ENCODE measurements at places on chromosomes 13 and 19.

- no peak for DNase-seq
Observed at GRCh38 chr13:99658261-99658991, 157.2 kb downstream of the TM9SF2 start.

DNA sequence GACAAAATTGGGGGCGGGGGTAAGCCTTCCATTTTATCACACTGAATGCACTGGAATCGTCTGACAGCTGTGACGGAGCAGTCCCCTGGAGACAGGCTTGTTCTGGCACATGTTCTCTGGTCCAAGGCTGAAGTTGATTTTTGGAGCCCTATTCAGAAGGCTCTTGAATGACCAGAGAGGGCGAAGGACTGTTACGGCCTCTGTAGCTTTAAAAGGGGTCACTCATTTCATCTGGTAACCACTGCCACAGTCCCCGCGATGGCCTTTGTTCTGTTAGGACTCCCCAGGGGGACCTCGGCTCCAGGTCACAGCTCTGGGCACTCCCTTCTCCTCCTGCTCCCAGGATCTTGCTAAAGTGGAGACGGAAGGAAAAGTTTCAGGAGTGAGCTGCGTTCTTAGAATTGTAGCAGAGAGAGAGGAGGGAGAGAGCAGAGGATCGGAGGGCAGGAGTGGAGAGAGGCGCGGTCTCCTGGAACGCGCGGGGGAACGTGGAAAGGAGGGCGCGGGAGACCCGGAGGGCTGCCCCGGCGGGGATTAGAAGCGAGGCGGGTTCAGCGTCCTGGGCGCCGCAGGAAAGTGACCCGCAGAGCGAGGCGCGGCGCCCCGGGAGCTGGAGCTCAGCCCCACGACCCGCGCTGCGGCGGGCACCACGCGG lies 134.3 kb upstream of the MYO16 start:
- DNase-seq = no peak

DNA sequence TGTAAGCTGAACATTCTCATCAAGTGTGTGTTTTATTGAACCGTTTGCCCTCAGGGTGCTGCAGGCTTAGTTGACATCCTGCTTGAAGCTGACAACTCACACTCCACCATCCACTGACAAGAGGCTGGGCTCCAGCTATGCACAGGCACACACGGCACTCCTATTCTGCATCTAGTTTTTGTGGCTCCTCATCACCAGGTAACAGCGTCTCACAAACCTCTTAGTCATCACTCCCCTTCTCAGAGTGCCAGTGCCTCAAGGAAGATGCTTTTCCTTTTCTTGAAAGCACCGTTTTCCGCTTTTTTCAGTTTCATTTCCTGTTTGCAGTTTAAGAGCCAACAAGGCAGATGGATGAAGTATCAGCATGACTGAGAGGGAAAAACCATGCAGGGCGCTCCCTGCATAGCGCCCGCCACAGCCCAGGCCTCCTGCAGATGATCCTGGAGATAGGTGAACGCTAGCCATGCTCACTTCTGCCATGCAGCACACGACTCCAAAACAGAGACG lies 491.2 kb downstream of the COG6 start:
- no peak for DNase-seq

DNA sequence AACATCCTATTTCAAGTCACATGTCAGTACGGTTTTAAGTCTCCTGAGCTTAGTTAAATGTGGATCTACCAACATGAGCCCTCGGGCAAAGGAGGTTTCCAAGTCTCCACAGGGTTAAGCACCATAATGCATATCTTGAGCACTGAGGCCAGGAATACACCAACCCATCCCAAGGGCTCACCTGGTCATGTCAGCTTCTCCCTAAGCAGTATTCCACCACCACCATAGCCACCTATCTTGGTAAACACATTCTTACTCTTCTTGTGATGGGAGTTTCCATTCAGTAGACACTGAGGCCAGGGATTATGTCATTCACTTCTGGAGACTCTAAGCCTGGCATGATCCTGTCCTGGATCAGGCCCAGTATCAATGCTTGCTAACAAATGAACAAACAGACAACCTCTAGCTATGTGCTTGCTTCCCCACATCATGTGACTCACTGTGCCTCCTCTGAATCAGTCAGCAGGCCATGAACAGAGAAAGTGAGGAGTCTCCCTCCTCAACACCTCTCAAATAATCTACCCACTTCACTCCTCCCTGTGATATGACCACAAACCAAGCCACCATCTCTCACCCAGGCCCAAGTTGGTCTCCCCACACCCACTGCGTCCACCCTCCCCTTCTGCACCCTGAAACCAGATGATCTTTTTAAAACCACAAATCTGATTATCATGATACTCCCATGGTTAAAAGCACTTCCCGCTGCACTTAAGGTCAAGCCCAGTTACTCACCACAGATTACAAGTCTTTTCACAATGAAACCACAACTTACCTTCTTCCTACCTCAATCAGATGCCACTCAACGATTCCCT lies 5.8 kb downstream of the PEG3 start:
- no peak for DNase-seq

GRCh38 chr13:71148396-71148795 lies 718.6 kb downstream of the DACH1 start:
- DNase-seq = no peak

GRCh38 chr13:105908586-105908985 lies 626.9 kb downstream of the EFNB2 start:
- DNase-seq = no peak

DNA sequence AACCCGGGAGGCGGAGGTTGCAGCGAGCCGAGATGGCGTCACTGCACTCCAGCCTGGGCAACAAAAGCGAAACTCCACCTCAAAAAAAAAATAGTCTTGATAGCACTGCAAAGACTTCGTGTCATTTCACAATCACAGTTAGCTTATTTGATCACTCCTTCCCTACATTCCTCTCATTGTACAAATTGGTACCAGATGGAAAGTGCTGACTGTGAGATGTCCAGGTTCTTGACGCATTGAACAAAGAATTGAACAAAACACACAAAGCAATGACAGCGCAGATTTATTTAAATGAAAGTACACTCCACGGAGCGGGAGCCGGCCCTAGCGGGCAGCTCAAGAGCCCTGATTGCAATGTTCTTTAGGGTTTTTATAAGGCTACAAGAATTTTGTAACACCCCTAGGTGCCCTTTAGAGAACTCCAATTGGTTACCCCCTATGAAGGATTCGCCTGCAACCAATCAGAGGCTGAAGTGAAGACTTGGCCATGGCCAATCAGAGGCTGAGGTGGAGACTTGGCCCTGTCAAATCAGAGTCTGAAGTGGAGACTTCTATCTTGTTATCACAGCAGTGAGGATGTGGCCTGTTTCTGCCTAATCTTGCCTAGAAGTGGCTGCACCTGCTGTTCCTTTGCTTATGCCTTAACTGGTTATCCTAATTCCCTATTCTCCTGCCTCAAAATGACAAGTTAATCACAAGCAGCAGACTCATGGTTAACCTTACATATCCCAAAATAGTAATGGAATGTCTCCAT lies 16.7 kb downstream of the ZNF556 start:
- no peak for DNase-seq

GRCh38 chr19:48681127-48681470 lies 8.3 kb upstream of the NTN5 start:
- no peak for DNase-seq

GRCh38 chr13:42071672-42072419 lies 23.4 kb downstream of the DGKH start:
- no peak for DNase-seq

- no peak for DNase-seq
Observed at GRCh38 chr13:77375560-77376108, 48.7 kb upstream of the MYCBP2 start.

- no peak for DNase-seq
Observed at GRCh38 chr19:48768994-48769713, 13.8 kb downstream of the FGF21 start.

DNA sequence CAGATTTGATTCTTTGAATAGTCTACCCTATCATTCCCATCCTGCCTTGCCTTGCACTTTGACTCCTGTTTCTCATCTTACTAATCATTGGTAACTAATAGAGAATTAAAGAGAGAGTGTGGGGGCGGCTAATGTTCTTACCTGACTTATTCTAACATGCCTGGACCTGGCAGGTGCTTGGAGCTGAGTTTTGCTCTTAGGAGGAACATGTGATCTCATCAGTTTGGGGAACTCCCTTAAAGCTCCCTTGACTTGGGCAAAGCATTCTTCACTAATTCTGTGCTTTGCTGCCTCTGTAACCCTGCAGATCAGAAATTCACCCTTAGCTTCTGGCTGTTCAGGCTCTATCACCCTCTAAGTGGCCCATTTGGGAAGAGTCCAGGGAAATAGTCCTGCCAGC lies 861.1 kb downstream of the GPC5 start:
- DNase-seq = no peak

DNA sequence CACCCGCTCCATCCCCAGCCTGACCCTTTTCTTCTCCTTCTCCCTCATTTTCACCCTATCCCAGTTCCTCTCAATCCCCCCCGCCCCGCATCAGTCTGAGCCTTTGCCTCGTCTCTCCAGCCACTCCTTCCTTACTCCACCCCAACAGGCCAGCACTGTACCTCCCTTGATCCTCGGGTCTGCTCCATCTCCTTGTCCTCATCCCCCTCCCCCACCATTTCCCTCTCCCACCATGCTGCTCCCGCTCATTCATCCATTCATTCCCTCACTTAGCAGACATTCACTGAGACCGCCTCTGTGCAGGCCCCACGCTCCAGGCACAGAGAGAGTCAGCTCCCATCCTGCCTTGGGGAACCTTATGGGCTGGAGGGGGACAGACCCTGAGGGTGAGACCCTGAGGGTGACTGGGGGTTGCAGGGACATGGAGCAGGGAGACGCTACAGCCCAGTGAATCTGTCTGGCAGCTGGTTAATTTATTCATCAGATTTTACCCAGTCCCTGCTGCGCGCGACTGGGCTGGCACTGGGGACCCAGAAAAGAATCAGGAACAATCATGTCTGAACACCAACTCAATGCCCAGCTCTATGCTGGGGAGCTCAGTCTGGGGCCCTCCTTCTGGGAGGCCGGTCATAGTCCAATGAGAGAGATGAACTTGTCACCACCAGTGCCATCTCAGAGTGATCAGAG lies 881 bp downstream of the ARHGAP33 start:
- no peak for DNase-seq

DNA sequence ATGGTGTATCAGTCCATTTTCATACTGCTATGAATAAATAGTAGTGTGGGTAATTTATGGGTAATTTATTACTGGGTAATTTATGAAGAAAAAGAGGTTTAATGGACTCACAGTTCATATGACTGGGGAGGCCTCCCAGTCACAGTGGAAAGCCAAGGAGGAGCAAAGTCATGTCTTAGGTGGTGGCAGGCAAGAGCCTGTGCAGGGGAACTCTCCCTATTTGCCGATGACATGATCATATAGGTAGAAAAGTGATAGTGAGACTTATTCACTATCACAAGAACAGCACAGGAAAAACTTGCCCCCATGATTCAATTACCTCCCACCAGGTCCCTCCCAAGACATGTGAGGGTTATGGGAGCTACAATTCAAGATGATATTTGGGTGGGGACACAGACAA lies 1137.7 kb downstream of the UQCRFS1 start:
- DNase-seq = no peak

DNA sequence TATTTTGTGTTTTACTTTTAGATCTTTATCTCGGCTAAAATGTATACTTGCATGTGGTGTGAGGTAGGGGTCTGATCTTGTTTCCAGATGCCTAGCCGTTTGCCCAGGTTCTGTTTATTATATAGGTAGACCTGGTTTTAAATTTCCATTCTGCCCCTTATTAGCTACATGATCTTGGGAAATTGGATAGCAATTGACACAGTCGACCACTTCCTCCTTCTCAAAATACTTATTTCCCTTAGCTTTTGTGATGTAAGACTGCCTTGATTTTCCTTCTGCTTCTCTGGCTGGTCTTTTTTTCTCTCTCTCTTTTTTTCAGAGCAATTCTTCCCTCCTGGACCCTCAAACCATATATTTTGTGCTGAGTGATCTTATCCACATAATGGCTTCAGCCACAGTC lies 3.0 kb upstream of the PGLYRP1 start:
- no peak for DNase-seq

DNA sequence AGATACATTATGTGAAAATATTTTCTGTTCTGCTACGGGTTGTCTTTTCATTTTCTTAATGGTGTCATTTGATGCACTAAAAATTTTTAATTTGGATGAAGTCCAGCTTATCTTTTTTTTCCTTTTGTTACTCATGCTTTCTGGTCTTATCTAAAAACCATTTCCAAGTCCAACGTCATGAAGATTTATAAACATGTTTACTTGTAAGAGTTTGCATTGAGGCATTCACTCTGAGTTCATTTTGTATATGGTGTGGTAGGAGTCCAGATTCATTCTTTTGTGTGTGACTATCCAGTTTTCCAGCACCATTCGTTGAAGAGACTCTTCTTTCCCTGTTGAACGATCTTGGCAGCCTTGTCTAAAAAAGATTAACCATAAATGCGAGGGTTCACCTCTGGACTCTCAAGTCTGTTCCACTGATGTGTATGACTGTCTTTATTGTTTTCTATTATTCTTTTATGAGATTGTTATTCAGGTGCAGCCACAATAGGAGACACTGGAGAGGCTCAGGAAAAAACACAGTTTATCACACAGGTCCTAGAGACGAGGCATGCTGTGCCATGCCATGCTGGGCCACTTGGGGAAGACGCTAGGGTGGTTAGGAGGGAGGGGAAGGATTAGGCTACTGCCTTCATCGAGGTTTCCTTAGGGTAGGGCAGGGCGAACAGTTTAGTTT lies 35.0 kb downstream of the NAA16 start:
- DNase-seq = no peak

DNA sequence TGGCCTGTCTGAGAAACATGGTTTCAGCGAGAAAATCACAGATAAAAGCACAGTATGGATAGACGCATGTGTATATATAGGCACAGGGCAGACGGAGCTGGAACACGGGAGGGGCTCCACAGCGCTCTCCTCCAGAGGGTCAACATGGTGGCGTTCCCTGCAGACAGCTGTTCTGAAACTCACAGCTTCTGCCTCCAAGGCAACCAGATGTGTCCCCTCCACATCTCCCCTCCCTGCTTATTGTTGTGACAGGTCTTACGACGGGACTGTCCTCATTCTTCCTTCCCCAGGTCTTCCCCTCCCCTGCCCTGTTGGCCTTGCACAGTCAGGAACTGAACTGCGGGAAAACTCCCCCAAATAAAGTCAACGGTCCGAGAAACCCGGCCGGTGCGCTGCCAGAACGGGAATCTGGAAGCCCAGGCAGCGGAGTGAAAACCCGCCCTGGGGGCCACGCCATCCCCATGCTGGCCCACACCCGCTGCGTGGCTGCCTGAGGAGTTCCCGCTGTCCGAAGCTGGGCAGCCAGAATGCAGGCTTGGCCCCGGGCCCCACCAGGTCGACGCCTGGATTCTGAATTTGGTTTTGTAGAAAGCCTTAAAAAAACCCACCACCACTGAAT lies 2.6 kb upstream of the TIMM13 start:
- no peak for DNase-seq

DNA sequence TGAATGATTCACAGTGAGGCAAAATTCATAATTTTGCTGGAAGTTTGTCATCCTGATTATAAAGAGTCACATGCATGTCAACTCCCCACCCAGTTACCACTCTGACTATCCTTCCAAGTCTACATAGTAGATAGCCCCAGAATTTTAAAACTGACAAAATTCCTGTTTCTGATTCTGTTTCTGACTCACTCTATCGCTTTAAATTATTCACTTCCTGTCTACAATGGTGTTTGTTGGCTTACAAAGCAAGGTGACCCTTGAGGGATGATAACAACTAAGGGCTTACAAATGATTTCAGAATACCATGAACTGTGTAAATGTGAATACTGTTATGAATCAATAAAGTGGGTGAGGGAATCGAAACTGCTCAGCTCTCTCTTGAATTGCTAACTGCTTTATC lies 98.7 kb upstream of the KL start:
- no peak for DNase-seq

All from NCI-H1048 (cell line).